ENCODE measurements at places on chromosomes 6 and 20. TPM values are rescaled to one million over a fixed set of nuclear protein-coding genes. Genes with fewer than 3 reads are reported as not detected.

The LSM14B gene
- 43.2 TPM for total RNA-seq

The DOK5 gene
- 2.8 TPM for total RNA-seq

DNA sequence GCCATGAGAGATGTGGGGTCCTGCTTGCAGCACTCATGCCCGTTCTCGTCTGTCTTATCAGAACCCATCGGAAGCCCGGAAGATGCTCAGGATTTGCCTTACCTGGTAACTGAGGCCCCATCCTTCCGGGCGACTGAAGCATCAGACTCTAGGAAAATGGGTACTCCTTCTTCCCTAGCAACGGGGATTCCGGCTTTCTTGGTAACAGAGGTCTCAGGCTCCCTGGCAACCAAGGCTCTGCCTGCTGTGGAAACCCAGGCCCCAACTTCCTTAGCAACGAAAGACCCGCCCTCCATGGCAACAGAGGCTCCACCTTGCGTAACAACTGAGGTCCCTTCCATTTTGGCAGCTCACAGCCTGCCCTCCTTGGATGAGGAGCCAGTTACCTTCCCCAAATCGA, 8.3 kb downstream of the PI16 start:
- peak; percentile 39 for DNase-seq

- DNase-seq = no peak
These were observed 689.7 kb upstream of the GJE1 start for GRCh38 chr6:141443032-141443431.

DNA sequence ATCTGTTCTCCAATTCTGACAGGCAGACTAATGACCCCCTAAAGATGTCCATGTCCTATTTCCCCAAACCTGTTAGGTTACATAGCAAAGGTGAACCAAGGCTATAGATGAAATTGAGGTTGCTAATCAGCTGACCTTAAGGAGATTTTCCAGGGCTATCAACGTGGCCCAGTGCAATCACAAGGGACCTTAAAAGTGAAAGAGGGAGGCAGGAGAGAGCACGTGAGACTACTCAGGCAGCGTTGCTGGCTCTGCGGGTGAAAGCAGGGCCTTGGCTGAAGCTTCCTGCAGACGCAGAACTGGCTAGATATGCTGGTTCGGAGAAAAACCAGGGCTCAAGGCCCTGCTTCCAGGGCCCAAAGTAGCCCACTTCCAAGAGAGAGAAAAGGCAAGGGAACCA, 78.7 kb downstream of the NCOA7 start:
- DNase-seq = no peak

DNA sequence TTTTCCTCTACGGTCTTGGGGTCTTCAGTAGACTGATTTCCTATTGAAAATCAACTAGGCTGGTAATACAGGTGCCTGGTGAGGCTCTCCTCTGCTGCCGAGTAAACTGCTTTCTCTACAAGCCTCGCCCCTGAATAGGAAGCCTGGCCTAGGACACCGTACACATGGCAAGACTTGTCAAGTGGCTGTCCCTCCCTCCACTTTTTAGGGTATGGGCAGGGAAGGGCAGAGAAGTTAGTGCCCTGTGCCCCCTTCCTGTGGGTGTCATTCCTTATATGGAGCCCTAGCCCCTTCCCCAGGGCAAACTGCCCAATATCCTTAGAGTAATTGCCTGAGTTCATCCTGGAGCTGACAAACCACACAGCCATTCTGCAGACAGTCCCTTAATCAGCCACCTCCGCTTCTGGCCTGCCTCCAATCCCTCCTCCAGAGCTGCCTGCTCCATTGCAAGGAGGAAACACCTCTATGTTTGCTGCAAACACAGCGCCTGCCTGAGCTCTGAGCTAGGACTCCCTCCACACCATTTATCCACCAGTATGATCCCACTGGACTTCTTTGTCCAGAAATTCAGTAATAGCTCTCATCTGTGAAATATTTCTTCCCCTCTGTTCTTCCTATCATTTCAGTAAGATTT, 93.1 kb downstream of the CHD6 start:
- no peak for DNase-seq

- DNase-seq = no peak
These were observed 165.4 kb downstream of the TAF4 start for GRCh38 chr20:61900011-61900944.

The TBXT gene
- not detected for total RNA-seq

GRCh38 chr20:6784210-6784631, 16.7 kb downstream of the BMP2 start:
- DNase-seq = no peak

DNA sequence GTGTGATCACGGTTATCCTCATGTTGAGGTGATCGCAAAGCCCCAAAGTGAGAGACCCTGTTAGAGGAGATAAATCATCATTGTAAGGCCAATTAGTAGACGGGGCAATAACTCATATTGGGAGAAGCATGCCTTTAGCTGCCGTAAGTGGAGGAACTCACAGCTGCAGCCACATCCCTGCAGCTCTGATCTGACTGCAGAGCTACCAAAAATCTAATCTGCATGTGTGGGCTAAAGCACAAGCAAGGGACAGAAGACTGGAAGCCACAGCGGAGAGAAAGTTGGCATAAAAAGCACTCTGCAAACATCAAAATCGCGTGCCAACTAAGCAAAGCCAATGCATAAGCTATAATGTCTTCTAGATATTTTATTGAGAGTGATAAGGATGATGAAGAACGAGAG, 79.8 kb downstream of the TBC1D7 start:
- DNase-seq = no peak
